Stimulated activated CD8-positive, alpha-beta memory T cell treated with anti-CD3 and anti-CD28 coated beads, Interleukin-4, amount 100 ng/mL, for 1 hour (primary cell): ENCODE measurements at places on chromosomes 5 and 9.
A peak's percentile ranks its signal among the peaks of the same experiment; 100 is the strongest.

- no peak for DNase-seq
Measured at GRCh38 chr9:89138463-89139390, 39.9 kb downstream of the SHC3 start.

DNA sequence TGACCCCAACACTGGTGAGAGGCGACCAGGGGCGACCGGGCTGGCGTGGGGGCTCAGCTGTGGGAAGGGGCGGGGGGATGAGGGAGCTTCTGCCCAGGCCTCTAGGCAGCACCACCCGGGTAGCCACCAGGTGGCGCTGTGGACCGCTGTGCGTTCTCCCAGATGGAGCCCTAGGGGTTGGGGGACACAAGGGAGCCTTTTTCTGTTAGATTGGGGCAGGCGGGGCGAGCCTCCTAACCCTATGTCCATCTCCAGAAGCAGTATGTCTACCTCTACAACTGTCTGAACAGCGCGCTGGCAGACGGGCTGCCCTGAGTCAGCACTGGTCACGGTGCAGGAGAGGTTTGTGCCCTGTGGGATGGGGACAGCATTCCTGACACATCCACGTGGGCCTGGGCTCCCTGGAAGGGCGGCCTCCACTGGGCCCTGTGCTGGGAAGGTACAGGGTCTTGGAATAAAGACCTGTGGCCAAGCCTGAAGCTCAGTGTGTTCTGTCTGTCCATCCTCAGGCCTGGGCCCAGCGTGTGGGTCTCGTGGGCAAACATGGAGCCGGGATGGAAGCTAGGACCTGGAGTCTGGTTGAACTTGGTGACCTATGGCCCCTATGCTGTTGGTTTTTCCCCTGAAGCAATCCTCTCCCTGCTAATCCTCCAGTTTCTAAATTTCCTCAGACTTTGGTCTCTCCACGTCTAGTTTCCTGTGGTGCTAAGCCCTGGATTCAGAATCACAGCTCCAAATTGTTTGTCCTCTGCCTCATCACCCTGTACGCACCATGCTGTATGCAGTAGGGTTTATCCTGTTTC, 23.1 kb upstream of the SPTLC1 start:
- DNase-seq: peak; percentile 44

DNA sequence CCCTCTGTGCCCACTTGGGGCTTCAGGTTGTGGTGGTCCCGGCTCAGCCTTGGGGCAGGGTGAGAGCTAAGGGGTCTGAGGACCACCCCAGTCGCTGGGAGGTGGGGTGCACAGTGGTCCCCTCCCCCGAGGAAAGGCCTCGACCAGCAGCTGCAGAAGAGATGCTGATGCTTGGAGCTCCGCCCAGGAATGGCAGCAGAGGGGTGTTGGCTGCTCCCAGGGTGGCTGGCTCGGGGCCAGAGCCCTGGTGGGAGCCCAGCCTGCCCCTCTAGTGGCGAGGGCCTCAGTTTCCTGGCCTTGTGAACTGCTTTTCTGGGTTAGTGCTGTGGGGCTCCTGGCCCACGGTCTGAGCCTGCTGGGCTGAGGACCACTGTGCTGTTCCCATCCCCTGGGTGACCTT, 1.2 kb downstream of the DIPK1B start:
- no peak for DNase-seq

GRCh38 chr5:79890930-79891249, 100.2 kb downstream of the MTX3 start:
- DNase-seq: no peak

DNA sequence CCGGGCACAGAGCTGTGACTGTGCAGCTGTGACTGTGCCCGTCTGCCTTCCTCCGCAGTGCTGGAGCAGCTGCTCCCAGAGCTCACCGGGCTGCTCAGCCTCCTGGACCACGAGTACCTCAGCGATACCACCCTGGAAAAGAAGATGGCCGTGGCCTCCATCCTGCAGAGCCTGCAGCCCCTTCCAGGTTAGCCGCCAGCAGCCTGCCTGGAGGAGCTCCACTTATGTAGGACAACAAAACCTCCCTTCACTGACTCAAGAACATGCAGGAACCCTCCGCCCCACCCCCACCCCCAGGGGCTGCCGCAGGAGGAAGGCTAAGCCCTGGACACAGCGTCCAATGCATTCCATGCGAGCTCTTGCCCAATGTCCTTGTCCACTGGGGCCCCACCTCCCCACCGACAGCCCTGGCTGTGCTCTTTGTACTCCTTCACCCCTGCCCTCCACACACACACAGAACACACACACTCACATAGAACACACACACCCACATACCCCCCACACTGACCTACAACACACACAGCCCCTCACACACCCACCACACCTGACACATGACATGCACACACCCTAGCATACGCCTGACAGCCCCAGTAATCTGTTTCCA, 27.9 kb downstream of the AFAP1L1 start:
- no peak for DNase-seq

DNA sequence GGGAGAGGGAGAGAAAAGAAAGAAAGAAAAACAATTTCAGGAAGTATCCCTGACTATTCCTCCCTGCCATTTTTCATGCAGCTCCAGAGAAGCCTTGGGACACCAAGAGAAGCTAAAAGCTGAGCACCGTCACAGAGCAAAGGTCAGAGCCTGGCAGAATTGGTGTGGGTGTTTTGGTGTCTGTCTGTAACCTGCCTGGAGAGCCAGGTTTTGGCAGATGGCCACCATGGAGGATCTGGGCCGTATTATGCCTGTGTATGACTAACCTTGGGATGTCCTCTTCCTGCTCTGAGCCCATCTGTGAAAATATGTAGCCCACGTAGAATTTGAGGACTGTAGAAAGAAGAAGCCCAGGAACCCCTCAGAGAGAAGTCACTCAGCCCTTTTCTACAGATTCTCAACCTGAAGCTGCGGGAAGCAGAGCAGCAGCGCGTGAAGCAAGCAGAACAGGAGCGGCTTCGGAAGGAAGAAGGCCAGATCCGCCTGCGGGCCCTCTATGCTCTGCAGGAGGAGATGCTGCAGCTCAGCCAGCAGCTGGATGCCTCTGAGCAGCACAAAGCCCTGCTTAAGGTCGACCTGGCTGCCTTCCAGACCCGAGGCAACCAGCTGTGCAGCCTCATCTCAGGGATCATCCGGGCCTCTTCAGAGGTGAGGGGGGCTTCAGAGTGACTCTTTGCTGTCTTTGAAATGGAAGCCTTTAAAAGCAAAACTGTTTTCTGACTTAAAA, 18.8 kb downstream of the GLE1 start:
- DNase-seq: no peak

GRCh38 chr5:133468596-133468995, 143.7 kb downstream of the FSTL4 start:
- DNase-seq: no peak

- no peak for DNase-seq
Measured at GRCh38 chr5:96320797-96321196, 112.3 kb downstream of the PCSK1 start.

DNA sequence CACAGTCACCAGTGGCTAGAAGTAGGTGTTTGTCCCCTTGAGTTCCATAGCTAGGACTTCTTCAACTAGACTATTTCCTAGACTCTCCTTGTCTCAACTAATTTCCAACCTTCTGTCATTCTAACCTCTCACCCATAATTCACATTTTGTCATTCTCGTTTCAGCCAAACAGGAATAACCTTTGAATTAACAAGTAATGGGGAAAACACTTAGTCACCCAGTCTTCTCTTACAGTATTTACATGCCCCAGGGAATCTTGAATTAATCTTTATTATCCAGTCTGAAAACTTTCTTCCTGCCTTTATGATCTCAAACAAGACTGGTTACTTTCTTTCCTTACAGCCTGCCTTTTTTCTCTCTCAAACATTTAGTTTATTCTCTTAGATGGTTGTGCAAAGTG, 63.3 kb upstream of the RUSC2 start:
- no peak for DNase-seq

GRCh38 chr5:143350751-143351602, 52.5 kb downstream of the NR3C1 start:
- DNase-seq: no peak

- DNase-seq: no peak
Measured at GRCh38 chr9:90893706-90894105, 92.1 kb downstream of the SYK start.

GRCh38 chr9:86424251-86424891, 70.2 kb upstream of the TUT7 start:
- no peak for DNase-seq

- DNase-seq: no peak
Measured at GRCh38 chr5:30926218-30926617, 267.3 kb upstream of the CDH6 start.

- DNase-seq: no peak
Measured at GRCh38 chr9:116451500-116452115, 235.5 kb upstream of the TRIM32 start.

GRCh38 chr9:134779640-134780039, 101.0 kb upstream of the FCN2 start:
- no peak for DNase-seq

DNA sequence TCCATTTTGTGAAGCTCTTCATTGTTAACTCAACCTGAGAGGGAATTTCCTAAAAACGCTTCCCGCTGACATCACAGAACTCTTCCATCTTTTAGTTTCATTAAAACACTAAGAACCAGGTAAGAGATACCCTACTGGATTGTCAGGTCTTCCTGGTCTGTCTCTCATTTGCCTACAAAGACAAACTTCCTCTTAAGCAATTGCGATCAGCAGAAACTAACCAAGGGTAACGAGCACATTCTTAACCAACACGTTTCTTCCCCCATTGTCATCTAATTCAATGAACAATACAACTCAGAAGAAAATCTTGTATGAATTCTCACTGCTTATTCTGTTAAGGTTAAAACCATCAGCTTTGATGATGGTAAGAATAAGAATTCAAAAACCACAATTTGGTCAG, 6.6 kb downstream of the FBXW11 start:
- DNase-seq: no peak

- DNase-seq: no peak
Measured at GRCh38 chr9:97793067-97793466, 60.0 kb upstream of the FOXE1 start.

- DNase-seq: no peak
Measured at GRCh38 chr9:105251133-105251532, 6.7 kb downstream of the SLC44A1 start.

- DNase-seq: no peak
Measured at GRCh38 chr9:109907400-109907799, 127.4 kb downstream of the PALM2AKAP2 start.

GRCh38 chr9:78437806-78438205, 140.9 kb downstream of the PSAT1 start:
- DNase-seq: no peak

DNA sequence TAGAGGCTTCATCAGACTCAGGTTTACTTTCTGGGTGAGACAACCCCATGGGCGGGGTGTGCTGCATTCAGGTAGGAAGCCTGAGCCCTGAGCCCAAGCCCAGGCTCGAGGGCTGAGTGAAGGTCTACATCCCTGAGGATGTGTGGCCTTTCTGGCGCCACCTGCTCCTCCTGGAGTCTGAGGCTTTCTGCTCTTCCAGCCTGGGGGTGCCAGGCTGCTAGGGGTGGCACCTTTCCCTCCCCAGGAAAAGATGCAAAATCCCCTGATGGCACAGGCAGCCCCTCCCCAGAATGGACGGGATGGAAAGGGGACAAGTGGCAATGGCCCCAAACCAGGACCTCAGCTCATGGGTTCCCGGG, 44.4 kb upstream of the PRRC2B start:
- no peak for DNase-seq

DNA sequence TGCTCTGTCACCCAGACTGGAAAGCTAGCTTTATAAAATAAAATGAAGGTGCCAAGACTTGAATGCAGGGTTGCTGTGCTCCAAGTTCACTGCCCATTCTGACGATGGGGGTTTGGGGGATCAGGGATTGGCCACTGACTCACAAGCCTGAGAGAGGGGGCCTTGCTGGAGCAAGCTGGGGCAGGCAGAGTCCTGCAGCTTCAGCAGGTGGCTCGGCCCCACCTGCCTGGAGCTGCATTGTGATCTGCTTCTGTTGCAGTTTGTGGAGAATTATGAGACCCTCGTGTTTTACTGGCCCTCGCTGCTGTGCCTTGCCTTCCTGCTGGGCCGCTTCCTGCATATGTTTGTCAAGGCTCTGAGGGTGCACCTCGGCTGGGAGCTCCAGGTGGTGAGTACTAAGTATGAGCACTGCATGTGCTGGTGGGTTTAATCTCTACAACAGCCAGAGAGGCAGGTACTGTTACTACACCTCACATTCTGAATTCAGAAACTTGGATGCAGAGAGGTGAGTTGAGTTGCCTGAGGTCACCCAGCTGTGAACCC, 31.1 kb upstream of the CCDC180 start:
- no peak for DNase-seq

- no peak for DNase-seq
Measured at GRCh38 chr5:180284149-180284548, 7.7 kb downstream of the MAPK9 start.

DNA sequence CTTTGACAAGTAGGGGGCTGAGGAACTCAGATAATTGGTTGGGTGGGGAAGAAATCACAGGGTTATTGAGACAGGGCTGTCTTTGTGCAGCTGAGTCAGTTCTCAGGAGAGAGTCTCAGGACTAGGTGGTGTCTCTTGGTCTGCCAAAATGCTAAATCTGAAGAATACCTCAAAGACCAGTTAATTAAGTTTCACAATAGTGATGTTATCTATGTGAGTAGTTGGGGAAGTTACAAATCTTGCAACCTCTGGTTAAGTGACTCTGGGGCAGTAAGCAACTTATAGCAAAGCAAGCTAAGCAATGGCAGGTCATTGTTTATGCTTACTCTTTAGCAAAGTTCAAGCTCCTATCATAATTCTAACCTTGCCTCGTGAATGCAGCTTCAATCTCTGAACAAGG, 53.6 kb downstream of the GIN1 start:
- no peak for DNase-seq

DNA sequence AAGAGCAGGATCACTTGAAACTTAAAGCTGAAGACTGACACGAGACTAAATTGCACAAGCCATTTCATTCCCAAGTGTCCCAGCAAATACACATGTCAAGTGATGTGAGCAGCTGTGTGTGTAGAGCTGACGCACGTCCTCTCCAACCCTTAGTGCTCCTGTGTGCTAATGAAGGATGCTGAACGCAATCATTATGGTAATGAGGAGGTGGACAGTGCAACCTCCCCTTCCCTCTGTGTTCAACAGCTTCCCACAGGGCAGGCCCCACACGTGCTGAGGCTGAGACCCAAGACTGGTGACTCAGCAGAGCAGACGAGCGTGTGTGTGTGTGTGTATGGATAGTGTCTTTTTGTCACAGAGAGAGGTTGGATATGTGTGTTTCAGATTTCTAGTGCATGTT, 702.1 kb downstream of the SEMA5A start:
- DNase-seq: no peak

- DNase-seq: no peak
Measured at GRCh38 chr5:115170134-115170928, 623 bp upstream of the TRIM36 start.

- DNase-seq: peak; percentile 39
Measured at GRCh38 chr9:113516840-113517577, 53.5 kb downstream of the RGS3 start.

DNA sequence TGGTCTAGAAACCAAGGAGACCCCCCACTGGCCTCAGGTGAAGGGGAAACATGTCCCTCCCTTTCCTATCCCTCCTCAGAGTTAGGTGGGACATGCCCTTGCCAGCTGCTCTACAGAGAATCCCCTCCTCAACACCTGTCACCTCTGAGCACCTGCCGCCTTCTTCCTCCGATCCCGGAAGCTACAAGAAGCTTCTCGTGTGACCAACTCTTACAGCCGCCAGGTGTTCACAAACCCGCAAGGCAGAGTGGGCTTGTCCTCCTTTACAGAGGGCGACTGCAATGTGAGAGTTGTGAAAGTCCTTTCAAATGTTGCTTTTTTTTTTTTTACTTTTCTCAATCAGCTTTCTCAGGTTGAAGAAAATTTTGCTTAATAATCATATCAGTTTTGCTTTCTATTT, 3.7 kb upstream of the ICE1 start:
- DNase-seq: no peak
